Activated gamma-delta T cell treated with Interleukin-2 at 50 U/mL for 16 hours (primary cell): ENCODE measurements at places on chromosomes 2 and 18.
A peak's percentile ranks its signal among the peaks of the same experiment; 100 is the strongest.

GRCh38 chr2:106575955-106576354 lies 88.8 kb downstream of the CD8B2 start:
- no peak for DNase-seq

DNA sequence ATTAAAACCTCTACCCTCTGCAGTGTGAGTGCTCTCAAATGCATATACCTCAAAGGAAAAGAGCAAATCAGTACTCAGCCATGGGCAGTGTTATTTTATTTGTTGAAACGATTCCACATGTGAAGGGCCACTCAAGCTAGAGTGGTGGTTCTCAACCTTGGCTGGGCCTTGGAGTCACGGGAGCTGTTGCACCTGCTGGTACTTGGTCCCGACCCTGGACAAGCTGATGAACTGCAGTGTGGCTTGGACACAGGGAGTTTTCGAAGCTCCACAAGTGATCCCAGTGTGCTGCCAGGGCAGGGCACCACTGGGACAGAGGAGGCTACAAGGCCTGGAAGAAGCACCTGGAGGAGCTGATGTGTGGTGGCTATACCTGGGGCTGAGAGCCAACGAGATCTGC lies 19.7 kb downstream of the GNLY start:
- no peak for DNase-seq

GRCh38 chr2:162480067-162480466 lies 136.1 kb downstream of the GCA start:
- DNase-seq, result no peak

DNA sequence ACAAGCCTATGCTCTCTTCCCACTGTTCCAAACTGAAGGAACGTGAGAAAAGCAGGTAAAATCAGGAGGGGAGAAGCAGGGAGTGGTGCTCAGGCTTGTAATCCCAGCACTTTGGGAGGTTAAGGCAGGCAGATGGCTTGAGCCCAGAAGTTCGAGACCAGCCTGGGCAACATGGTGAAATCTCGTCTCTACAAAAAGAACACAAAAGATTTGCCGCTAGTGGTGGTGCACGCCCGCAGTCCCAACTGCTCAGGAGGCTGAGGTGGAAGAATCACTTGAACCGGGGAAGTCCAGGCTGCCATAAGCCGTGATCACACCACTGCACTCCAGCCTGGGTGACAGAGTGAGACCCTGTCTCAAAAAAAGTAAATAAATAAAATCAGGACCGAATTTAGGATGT lies 1.3 kb upstream of the TMSB10 start:
- DNase-seq, result no peak

GRCh38 chr2:3102922-3103569 lies 274.6 kb downstream of the EIPR1 start:
- DNase-seq, result no peak

DNA sequence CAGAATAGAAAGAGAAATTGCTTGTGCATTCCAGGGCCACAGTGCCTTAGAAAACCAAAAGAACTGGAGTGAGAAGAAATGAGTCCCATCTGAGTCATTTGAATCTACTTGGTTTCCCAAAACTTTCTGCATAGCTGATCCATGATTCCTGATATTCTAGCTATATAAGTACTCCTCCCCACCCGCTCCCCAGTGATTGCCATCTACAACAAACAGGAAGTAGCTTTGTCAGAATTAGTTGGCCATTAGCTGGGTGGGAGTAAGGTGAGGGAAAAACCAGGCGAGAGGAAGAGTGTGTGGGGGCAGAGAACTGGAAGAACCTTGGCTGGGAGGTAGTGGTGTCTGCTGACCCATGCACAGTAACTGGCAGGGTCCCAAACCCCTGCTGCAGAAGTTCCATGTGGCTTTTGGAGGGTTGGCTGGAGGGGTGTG lies 122.1 kb downstream of the ACAA2 start:
- no peak for DNase-seq

- no peak for DNase-seq
Measured at GRCh38 chr2:222404151-222404905, 20.0 kb upstream of the SGPP2 start.

DNA sequence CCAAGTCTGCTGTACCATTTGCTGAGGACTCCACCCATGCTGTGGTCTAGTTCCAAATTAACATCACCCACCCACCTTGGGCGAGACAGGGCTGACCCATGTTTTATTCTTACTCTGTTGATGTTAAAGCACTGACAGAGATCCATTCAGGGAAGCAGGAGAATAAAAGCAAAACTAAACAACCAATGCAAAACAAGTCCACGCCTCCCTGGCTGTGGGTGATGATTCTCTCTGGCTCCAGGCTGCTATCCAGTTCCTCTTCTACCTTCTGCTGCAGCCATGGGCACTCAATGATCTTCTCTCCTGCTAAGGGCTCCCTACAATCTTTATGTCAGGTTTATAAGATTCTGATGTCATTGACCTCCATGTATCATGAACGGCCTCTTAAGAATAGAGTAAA lies 786.6 kb upstream of the ID2 start:
- no peak for DNase-seq

- DNase-seq, result no peak
Measured at GRCh38 chr2:40740419-40740818, 288.5 kb upstream of the SLC8A1 start.

DNA sequence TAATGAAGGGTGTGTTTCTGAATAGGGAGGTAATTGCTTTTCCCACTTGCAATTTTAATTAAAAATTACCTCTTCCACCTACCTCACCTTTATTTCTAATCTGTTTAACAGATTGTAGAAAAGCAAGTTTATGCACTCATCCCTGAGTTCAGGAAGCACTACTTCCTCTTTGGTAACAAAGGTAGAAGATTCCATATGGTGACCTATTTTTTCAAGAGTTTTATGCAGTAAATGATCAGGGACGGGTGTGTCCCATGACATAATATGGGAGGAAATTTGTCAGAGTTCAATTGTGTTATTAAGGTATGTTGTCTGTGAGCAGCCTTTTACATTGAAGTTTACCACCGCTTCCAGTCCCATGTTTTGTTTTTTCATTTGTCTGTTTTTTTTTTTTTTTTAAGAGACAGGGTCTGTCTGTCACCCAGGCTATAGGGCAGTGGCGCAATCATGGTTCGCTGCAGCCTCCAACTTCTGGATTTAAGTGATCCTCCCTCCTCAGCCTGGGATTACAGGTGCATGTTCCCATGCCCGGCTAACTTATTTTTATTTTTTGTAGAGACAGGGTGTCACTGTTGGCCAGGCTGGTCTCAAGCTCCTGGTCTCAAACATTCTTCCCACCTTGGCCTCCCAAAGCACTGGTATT lies 68.2 kb downstream of the ASAP2 start:
- no peak for DNase-seq

DNA sequence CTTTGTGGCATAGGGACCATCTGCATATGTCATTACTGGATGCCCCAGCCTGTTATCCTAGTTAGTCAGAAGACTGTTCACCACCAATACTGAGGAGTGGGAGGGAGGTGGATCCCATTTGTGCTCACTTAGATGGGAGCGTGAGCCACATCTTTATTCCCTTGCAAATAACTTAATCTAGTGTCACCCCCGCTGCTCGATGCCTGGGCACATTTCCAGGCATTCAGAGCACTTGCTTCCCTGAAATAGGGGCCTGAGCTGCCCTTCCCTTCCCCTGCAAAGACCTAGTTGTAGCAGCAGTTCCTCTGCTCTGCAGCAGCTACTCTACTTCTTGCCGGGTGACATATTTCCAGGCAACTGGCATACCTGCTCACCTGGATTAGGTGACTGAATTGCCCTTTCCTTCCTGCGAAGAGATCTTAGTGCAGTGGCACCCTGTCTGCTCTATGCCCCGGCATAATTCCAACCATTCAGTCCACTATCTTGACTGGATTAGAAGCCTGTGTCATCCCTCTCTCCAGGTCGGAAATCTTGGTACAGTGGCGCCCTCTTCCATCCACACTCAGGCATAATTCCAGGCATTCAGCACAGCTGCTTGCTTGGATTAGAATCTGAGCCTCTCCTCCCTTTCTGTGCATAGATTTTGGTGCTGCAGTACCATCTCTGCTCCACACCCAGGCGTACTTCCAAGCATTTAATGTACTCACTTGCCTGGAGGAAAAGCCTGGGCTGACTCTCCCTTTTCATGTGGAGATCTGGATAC lies 1389.1 kb upstream of the TMEFF2 start:
- no peak for DNase-seq

GRCh38 chr2:6336752-6337471 lies 528.8 kb downstream of the CMPK2 start:
- no peak for DNase-seq

GRCh38 chr2:189959450-189959849 lies 103.1 kb downstream of the MSTN start:
- no peak for DNase-seq

DNA sequence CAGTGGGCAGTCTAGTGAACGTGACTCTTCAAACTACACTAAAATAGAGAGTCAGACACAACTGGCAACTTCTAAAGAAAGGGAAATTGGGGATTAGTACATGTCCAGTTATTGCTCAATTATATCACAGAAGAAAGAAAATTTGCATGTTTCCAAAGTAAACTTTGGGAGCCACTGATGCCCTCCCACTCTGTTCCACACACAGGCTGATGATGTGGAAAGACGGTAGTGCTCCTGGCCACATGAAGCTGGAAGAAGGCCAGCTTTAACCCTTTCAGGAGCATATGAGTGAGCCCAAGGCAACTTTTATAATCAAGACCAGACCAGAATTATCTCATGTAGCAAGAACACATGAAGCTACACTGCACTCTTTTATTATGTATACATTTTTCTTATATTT lies 141.0 kb downstream of the NR4A2 start:
- no peak for DNase-seq

DNA sequence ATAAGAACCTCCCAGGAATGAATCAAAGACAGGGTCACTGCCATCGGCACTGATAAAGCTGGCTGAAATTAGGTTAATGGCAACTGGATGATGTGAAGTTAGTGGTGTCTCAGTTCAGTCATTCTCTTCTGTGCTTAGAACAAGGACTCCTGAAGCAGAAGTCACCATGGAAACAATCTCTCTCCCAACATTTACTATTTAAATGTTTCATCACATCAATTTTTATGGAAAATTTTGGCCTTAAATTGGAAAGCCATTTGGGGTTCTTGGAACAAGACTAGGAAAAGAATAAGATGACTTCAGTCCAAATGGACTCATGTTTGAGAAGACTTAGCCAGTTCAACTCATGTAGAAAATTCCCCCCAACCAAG lies 15.5 kb upstream of the ARL5A start:
- DNase-seq, result no peak

DNA sequence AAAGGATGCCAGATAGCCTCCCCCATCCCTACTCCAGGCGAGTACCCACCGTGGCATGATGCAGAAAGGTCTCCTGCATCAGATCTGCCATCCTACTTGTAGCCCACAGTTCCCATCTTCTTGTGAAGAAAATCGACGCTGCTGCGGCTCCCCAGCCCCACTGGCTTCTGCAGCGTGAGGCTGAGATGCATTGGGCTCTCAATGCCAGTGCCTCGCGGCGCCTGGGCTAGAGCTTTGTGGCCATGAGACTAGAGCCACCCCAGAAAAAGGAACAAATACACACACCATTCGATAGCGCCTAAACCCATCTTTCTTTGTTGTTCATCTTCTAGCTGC lies 2.8 kb downstream of the NOL4 start:
- DNase-seq, result no peak

DNA sequence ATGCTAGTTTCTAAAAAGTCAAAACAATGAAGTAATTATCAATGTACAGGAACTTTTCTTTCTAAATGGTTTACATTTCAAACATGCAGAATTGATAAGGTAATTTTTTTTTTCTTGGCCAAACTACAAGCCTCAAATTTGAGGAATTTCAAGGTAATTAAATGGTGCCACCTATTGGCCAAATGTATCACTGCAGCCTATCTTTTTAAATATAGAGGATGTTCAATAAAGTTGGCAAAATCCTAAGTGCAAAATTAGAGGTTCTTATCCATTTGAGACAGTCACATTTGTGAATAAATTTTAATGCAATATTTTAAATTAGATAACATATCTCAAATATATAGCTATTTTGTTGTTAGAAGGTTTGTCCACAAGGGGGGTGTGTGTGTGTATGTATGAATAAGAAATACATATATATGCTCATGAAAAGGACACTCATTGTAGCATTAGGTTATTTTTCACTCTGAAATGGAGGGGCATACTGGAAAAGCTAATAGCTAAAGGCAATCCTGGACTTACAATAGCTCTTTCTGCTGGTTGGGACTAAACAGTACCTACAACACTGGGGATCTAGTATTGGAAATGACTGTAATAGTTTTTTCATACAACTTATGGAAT lies 26.2 kb downstream of the MMADHC start:
- peak; percentile 8 for DNase-seq

DNA sequence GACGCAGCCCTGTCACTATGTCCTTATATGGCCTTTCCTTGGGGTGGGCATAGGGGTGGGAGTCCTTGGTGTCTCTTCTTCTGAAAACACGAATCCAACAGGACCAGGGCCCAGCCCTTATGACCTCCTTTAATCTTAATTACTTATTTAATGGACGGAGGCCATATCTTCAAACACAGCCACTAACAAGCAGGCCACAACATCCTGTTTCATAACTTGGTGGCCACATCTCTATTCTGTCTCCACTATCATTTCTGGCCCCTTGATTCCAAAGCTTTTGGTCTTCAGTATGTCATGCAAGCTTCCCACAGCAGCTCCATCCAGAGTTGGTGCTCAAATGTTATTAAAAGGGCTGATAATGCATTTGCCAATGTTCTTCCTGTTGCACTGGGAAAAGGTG lies 287.3 kb upstream of the SMIM21 start:
- DNase-seq, result no peak

DNA sequence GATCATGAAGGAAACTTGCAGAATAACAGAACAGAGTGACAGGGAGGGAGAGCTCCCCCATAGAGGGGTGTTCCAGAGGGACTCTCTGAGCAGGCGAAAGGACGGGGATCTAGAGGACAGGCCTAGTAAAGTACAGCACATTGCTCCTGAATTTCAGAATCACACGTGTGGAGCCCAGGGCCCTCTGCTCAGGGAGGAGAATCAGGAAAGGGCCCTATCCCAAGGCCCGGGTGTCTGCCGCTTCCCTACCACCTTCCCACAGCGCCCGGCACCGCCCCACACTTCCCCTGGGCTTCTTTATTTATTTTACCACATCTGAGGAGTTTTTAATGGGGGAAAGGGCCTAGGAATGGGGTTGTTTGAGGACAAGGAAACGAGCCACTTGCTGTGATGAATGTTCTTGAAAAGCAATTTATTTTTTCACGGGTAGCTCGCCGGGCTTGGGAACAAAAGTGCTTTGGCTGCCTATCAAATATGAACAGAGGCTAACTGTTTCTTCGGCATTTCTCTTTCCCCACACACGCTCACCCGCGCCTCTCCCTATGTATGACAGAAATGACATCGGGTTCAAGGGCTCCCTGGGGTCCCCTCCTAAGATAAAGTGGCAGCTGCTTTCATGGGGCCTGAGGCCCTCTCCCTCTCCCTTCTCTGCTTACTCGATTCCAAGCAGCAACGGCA lies 79.3 kb upstream of the GLI2 start:
- DNase-seq, result no peak

- DNase-seq, result no peak
Measured at GRCh38 chr18:75477900-75478299, 50.4 kb upstream of the SMIM21 start.

- no peak for DNase-seq
Measured at GRCh38 chr18:36160959-36161371, 26.3 kb upstream of the MOCOS start.

- DNase-seq, result no peak
Measured at GRCh38 chr18:74689251-74689650, 91.6 kb downstream of the ZNF407 start.
